Colonic mucosa (tissue), 4 donors: ENCODE measurements at places on chromosomes 4 and X. TPM values are rescaled to one million over a fixed set of nuclear protein-coding genes. Genes with fewer than 3 reads are reported as not detected.

GRCh38 chrX:44265559-44265958, 77.9 kb downstream of the EFHC2 start:
- no peak for DNase-seq
- no peaks in the 10 kb centered on the region for H3K27me3 ChIP-seq
- no peaks in the 10 kb centered on the region for H3K36me3 ChIP-seq
- H3K4me1 ChIP-seq = no peaks in the 10 kb centered on the region
- no peak overlapping the region for H3K27ac ChIP-seq

CLDN34 gene
- 0.27 TPM for total RNA-seq

DNA sequence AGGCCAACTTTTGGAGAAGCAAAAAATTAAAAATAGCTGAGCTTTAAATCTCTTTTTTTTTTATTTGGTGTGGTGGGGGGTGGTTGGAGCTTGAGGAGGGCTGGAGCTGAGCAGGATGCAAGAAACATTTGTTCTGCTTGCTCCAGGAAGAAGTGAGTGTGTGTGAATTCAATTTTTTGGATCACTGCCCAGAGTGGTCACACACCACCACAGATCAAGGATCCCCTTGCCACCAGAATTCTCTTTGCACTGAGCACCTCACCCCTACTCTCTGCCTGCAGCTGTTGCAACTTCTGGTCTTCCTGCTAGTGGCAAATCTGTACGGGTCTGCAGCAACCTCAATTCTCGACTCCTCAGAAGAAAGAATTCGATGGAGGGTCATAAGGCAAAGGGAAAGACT, 19.9 kb upstream of the PLP1 start:
- H3K27ac ChIP-seq = no peak overlapping the region
- H3K4me3 ChIP-seq = no peak overlapping the region
- no peaks in the 10 kb centered on the region for H3K36me3 ChIP-seq
- no peaks in the 10 kb centered on the region for H3K27me3 ChIP-seq
- DNase-seq = no peak

CTAG1B gene
- total RNA-seq = not detected

GRCh38 chr4:173936861-173937260, 346.6 kb downstream of the FBXO8 start:
- H3K27me3 ChIP-seq = no peaks in the 10 kb centered on the region
- H3K4me3 ChIP-seq = no peak overlapping the region
- no peaks in the 10 kb centered on the region for H3K4me1 ChIP-seq
- no peak overlapping the region for H3K27ac ChIP-seq
- no peak for DNase-seq

- H3K27ac ChIP-seq = no peak overlapping the region
- no peak overlapping the region for H3K4me3 ChIP-seq
- no peaks in the 10 kb centered on the region for H3K27me3 ChIP-seq
Observed at GRCh38 chr4:110869862-110870572, 247.1 kb upstream of the PITX2 start.

DNA sequence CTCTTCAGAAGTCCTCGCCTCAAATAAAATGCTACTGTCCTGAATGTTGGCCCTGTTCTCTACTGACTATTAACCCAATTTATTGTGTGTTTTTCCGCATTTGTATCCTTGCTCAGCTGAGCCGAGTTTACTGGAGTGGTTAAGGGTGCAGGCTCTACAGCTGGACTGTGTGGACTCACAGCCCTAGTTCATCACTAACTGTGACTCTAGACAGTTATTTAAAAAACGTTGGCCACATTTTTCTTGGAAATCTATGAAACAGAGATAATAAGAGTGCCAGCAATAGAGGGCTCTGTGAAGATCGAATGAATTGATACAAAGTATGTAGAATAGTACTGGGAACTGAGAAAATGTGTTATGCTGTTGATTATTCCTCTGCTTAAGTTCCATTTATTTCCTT, 2.9 kb upstream of the GUF1 start:
- H3K27ac ChIP-seq = no peak overlapping the region
- H3K4me1 ChIP-seq = peaks cover 9% of the 10 kb centered on the region
- DNase-seq = no peak
- H3K4me3 ChIP-seq = no peak overlapping the region

DNA sequence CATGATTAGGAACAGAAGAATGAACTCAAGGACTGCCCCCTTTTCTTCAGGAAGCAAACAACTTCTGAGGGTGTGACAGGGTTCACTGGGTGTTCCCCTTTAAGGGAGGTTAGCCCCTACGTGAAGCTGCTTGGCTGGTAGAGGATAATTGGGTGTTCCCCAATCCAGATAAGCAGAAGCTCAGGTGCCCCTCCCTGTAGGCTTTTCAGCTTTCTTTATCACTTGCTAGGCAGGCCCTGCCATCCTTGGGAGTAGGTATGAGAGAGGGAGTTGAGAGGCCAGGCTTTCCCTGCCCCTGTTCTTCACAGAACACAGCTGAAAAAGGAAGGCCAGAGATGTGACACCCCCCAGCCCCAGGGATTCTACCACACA, 44.2 kb downstream of the RTL9 start:
- no peak overlapping the region for H3K4me3 ChIP-seq
- no peaks in the 10 kb centered on the region for H3K36me3 ChIP-seq
- no peak for DNase-seq
- H3K27ac ChIP-seq = no peak overlapping the region

DNA sequence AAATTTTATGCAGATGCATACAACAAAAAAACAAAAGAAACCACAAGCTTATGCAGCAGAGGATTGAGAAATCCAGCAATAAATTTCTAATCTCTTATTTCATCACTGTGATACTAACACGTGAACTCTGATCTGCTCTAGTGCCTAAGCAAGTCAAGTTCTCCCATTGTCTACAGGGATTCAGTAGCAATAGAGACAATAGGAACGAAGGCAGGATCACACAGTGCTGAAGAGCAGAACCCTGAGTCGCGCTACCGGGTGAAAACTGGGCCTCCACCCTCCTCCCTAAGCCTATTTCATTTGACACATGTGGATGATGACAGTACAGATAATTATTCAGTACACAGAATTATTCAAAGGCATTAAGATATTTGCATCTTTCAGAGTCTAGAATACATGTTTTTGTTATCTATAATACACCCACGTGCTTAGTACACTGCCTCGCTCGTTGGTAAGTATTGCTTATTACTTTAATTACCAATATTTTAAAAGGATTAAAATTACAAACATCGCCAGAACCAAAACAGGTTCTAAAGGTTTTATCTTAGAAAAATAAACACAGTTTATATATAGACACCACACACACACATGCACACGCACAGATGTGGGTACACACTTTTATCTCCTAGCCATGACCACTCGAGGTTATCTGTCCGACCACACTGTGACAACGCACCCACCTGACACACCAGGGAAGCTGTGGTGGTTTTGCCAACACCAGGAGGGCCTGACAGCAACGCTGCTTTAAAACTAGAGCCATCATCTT, 60.1 kb downstream of the RFC1 start:
- no peak overlapping the region for H3K4me3 ChIP-seq
- no peaks in the 10 kb centered on the region for H3K4me1 ChIP-seq
- H3K36me3 ChIP-seq = no peaks in the 10 kb centered on the region
- no peaks in the 10 kb centered on the region for H3K27me3 ChIP-seq
- H3K27ac ChIP-seq = no peak overlapping the region

GRCh38 chr4:105306158-105306781, 159.6 kb downstream of the TET2 start:
- no peaks in the 10 kb centered on the region for H3K27me3 ChIP-seq
- H3K4me1 ChIP-seq = no peaks in the 10 kb centered on the region
- no peak overlapping the region for H3K4me3 ChIP-seq
- H3K27ac ChIP-seq = no peak overlapping the region

GPM6B gene
- total RNA-seq = 2.7 TPM

- H3K27me3 ChIP-seq = no peaks in the 10 kb centered on the region
- H3K27ac ChIP-seq = no peak overlapping the region
- H3K36me3 ChIP-seq = no peaks in the 10 kb centered on the region
- no peaks in the 10 kb centered on the region for H3K4me1 ChIP-seq
- H3K4me3 ChIP-seq = no peak overlapping the region
Observed at GRCh38 chr4:152607178-152607577, 71.3 kb upstream of the FBXW7 start.

DNA sequence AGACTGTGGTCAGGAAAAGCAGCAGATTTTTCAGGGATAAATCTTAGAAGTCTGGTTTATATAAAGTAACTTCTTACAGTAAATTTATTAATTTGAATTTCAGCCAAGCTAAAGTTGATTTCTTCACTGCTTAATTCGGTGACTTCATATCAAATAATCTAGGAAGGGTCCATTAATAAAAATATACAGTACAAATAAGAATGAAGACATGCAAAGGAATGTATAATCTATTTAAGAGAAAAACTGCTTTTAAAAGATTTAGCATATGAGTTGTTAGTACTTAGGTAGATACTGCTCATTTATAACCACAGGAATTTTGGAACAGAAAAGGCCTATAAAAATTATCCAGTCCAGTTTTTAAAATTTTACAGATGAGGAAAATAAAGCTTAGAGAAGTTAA, 177.1 kb downstream of the DLG3 start:
- DNase-seq = no peak
- no peaks in the 10 kb centered on the region for H3K36me3 ChIP-seq
- H3K27ac ChIP-seq = no peak overlapping the region

- no peaks in the 10 kb centered on the region for H3K4me1 ChIP-seq
- no peak for DNase-seq
Observed at GRCh38 chrX:123988423-123989111, 27.1 kb downstream of the STAG2 start.

DNA sequence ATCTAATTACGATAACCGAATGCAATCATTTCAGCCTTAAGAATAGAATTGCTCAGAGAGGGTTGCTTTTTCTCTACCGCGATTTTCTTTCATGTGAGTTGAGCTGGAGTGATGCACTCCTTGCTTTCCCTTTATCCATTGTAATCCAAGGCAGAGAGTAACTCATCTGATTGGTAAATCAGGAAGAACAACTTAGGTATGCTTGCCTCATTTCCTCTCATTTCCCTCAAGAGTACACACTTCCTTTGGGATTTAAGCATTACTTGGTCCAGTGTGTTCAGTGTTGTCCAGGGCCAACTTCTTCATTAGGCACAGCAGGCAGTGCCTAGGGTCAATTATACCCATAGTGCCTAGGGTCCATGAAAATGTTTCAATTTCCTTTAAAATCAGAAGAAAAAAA, 15.7 kb upstream of the N4BP2 start:
- H3K27me3 ChIP-seq = no peaks in the 10 kb centered on the region
- no peaks in the 10 kb centered on the region for H3K36me3 ChIP-seq
- no peak overlapping the region for H3K27ac ChIP-seq
- no peak overlapping the region for H3K4me3 ChIP-seq
- no peaks in the 10 kb centered on the region for H3K4me1 ChIP-seq

DNA sequence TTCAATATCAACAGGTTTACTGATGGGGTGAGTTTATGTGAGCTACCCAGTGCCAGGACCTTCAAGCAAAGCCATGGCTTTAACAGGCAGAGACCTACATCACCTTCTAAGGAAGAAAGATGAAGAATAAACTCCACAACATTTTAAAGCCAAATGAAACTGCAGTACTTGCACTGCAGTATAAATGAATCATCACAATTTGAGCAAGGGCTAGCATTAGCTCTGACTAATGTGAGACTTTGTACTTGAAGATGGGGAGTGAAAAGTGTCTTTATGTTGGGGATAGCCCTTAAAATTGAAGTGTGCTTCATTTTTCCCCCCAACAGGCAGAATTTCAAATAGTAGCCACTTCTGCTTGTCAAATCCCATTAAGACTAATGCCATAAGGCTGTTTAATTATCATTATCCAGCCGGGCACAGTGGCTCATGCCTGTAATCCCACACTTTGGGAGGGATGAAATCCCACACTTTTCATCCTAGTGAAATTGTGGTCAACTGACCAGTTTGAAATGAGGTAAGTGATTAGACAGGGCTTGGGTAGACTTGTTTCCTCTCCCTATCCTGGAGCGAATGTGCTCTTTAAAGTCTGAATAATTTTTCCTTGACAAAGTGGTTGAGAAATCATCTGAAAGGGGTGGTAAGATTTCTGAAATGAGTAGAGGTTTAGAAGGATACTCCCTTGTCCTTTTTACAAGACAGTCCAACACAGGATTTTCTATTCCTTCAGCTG, 27.2 kb upstream of the GPR34 start:
- H3K4me1 ChIP-seq = no peaks in the 10 kb centered on the region
- H3K27ac ChIP-seq = no peak overlapping the region
- H3K36me3 ChIP-seq = no peaks in the 10 kb centered on the region

DNA sequence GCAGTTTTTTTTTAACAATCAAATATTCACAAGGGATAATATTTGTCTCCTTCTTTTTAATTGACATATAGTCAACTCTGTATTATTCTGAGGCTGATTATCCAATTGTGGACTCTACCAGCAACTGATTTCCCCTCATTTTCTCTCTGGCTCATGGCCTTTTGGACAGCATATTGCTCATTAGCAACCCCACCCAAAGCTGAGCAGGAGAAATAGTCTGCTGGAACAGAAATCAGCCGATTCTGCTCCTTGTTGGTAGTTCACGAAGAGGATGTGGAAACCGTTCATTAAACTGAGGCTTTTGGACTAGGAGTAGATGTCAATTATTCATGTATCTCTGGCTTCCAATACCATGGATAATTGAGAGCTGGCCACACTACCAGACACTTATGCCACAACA, 428.4 kb upstream of the INTU start:
- H3K4me1 ChIP-seq = no peaks in the 10 kb centered on the region
- no peak overlapping the region for H3K4me3 ChIP-seq
- no peak for DNase-seq
- H3K36me3 ChIP-seq = no peaks in the 10 kb centered on the region
- no peaks in the 10 kb centered on the region for H3K27me3 ChIP-seq

PPM1K gene
- total RNA-seq = 7.8 TPM

USP38 gene
- total RNA-seq = 31.1 TPM

DNA sequence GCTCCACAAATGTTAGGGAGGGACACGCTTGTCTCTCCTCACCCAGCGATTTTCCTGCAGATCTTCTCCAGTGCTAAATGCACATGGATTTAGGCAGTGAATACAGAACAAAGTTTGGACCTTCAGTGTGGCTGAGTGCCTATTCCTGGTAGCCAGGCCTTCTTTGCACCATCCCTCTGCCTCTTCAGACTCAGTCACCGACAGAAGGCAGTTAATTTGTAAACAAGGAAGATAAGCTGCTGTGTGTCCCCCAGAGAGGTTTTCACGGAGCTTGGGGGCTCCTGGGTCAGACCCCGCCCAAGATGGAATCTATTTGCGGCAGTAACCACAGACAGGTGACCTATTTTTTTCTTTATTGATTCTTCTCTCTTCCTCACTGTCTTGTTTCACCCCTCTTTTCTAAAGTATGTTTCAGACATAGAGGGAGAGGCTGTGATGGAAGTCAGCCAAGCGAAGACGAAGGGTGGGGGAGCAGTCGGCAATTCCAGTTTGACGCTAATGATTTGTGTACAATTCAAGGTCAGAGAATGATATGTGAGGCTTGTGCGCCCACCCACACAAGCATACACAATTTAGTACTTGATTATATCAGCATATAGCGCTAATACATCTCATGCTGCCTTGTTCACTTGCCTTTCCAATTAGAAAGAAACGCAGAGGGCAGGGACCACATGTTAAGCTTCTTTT, 200.8 kb downstream of the MGST2 start:
- H3K27me3 ChIP-seq = no peaks in the 10 kb centered on the region
- no peak overlapping the region for H3K4me3 ChIP-seq
- H3K4me1 ChIP-seq = no peaks in the 10 kb centered on the region
- DNase-seq = no peak
- H3K36me3 ChIP-seq = no peaks in the 10 kb centered on the region
- H3K27ac ChIP-seq = no peak overlapping the region
